ENCODE measurements at places on chromosomes 5 and 9.
A peak's percentile ranks its signal among the peaks of the same experiment; 100 is the strongest.

- no peak for DNase-seq
Measured at GRCh38 chr9:72583370-72583769, 62.0 kb downstream of the TMC1 start.

DNA sequence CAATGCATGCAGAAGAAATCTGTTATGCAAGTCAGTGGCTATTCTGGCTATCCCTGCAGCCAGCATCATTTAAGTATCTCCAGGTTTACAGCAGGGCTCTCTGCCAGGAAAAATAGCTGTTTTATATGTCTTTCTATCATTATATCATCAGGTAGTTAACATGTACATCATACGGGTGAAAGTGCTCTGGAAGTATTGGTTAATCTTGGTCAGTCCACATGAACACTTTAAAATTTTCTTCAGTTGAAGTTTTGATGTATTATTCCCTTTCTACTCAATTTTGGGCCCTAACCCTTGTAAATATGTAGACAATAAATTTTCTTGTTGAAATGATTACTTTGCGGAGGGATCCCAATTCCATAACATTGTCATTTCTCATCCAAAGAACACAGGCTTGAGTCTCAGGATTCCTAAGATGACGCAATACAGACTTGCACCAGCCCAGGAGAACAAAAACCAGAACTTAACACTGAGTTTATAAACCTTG, 67.5 kb downstream of the SEMA6A start:
- no peak for DNase-seq

DNA sequence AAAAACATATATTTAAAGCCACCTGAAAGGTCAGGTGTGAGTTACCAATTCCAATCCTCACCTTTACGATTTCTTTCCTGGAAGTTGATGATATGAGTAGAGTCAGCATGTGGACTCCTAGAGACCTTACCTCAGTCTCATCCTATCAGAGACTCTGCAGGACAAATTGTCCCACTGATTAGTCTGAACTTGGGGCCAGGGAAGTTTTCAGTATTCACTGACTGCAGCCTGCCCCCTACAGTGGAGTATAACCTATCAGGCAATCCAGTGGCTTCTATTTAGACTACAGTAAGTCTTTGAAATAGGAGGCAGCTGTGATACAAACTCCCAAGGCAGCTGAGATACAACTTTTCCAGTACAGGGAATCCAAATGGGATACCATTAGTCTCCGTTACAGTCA, 449.4 kb upstream of the CDH10 start:
- no peak for DNase-seq

DNA sequence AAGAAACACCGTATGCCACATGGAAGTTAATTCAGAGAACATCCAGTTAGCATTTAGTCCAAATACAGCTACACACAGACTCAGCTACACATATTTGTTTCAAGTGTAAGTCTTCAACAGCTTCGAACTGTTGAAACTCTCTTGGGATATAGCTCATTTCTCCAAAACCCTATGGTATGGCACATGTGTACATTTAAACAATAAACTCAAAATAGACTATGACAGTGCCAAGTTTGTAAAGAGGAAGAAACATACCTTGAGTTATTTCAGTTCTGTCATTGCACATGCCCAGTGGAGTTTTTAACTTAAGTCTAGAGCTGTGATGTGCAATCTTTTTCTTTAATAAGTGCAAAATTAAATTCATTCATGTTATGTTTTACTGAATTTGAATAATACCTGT, 155.1 kb upstream of the RAI14 start:
- no peak for DNase-seq

- no peak for DNase-seq
Measured at GRCh38 chr5:112154940-112155686, 264.0 kb downstream of the EPB41L4A start.

DNA sequence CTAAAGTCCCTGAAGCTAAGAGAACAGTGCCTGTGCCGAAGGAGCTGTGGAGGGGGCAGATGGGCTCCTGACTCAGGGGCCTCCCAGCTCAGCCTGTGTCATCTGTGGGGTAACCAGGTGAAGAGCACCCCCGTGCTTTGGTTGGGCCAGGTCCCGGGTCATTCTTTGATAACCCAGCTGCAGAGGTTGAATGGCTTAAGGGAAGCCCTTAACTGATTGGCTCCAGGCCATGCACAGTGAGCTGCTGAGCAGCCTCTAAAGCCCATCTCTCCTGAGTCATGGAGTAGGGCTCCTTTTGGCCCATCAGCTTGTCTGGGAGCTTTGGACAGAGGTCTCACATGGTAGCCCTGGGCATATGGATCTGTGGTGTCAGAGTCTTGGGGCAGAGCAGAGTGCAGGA, 28.7 kb downstream of the COL27A1 start:
- no peak for DNase-seq

GRCh38 chr9:111287127-111287526, 42.9 kb downstream of the OR2K2 start:
- DNase-seq = no peak

DNA sequence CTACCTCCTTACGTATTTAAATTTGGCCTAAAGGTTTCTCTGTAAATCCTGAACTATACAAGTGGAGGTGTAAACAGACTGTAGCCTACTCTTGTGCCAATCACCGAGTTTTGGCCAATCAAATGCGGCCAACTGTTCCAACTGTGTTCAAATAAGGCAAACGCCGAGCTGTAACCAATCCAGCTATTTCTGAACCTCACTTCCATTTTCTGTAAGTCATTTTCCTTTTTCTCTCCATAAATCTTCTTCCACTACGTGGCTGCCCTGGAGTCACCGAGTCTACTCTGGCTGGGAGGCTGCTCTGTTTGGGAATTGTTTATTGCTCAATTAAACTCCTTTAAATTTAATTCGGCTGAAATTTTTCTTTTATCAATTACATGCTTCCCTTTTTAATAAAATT, 58.4 kb downstream of the S1PR3 start:
- no peak for DNase-seq

DNA sequence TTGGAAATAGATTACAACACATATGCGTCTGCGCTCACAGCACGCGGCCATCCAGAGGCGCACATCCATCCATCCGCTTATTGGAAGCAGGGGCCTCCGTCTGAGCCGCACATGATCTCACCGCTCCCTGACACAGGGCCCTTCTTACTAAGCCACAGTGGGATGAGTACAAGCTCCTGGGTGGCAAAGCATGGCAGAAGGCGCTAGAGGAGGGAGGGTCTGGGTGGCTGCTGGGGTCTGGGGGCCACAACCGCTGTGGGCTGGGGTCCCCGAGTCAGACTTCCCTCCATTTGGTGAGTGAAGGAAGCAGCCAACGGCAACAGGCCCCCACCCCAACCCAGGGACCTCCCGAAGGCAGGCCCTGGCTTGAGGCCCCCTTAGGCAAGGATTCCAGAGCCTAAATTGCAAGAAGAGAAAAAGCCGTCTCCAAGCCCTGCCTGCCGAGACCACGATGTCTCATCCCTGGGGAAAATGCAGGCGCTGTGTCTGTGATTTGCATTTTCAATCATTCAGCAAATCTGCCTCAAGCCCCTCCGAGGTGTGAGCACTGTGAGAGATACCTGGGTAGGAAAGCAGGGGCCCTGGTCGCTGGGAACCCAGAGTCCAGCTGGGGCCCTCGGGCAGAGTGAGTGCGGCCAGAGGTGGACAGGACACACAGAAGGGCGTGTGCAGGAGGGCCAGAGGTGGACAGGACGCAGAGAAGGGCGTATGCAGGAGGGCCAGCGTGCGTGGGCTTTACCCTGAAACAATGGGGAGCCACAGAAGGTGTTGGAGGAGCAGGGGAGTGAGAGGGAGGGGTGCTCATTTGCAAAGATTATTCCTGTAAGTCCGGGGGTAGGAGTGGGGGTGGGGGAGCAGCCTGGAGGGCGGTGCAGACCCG, 135.7 kb downstream of the OLFM1 start:
- no peak for DNase-seq

DNA sequence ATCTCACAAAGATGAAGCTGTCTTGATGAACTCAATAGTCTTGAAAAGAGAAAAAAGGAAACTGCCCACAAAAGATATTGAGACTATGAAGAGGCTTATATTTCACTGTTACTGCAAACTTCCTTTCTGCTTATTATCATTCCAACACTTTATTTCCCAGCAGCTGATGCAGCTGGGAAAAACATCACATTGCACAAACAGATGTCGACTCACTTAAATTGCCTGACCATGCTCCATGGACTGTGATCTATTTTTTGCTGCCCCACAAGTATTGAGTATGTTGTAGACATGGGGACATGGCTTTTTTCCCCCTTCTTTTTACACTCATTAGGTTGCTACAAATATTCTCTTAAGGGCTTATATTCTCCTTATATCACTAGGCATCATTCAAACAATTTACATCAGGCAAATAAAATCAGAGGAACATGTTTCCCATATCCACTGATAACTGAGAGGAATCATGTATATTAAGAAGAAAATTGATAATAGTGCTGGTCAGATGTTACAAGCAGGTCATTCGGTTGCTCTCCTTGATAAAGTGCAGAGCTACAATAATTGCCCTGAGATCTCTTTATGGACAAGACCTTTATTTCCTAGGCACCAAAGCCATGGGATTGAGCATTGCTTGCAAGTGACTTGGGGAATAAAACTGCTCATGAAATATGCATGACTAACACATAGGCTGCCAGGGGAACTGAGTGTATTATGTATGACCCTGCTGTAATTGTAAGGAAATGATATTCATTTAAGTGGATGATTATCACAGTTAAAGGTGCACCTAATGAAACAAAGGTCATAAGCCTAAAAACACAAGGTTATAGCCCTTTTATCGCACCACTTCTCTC, 509.9 kb downstream of the ZNF608 start:
- DNase-seq = no peak

- no peak for DNase-seq
Measured at GRCh38 chr9:125850106-125850632, 103.0 kb downstream of the PBX3 start.

GRCh38 chr9:114947058-114947457, 16.7 kb upstream of the TNFSF8 start:
- no peak for DNase-seq

- DNase-seq = no peak
Measured at GRCh38 chr9:124623966-124624734, 117.0 kb upstream of the NR5A1 start.

- DNase-seq = peak; percentile 79
Measured at GRCh38 chr5:137220523-137220927, 278.6 kb downstream of the SPOCK1 start.

- DNase-seq = peak; percentile 75
Measured at GRCh38 chr5:173268750-173269432, 33.9 kb upstream of the NKX2-5 start.

DNA sequence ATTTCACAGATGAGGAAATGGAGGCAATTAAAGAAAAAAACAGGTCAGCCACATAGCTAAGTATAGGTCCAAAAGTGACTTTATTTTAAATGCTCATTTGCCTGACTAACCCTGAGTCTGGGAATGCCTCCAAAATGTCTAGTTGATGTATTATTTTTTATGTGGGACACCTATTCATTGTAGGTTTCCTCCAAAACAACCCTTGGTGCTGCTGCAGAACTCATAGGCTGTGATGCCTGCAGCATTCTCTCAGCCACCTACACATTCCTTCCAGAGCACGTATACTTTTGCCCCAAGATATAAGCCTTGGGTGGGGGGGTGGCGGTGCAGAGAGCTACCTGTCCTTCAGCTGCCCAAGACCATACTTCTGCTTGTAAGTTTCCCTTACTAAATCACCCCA, 77.4 kb downstream of the MSX2 start:
- DNase-seq = no peak

- DNase-seq = no peak
Measured at GRCh38 chr5:31214229-31214628, 20.7 kb downstream of the CDH6 start.

DNA sequence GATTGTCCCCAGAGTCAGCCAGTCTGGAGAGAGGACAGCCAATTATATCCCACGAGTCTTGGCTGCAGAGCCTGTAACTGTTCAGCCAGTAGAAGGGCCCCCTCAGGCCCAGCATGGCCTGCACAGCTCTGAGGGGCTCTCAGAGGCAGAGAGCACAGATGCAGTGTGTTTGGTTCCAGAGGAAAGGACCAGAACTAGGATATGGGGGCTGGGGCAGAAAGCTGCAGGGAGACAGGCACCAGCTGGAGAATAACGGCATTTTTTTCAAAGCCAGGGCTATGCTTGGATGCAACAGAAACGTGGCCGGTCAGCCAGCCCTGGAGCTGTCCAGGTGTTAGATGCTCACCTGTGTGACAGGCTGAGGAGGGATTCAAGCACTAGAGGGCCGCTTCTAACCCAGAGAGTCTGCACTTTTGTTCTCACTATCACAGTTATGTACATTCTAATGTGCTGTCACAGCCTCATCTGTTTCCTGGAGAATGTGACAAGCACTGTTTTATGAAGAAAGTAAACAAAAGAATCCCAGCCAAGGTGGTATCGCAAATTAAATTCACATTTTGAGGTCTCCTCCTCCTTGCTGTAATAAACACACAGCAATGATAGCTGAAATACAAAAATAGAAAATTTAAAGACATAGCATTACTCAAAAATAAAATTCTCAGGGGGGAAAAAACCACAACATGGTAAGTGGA, 96.5 kb downstream of the GABBR2 start:
- no peak for DNase-seq

DNA sequence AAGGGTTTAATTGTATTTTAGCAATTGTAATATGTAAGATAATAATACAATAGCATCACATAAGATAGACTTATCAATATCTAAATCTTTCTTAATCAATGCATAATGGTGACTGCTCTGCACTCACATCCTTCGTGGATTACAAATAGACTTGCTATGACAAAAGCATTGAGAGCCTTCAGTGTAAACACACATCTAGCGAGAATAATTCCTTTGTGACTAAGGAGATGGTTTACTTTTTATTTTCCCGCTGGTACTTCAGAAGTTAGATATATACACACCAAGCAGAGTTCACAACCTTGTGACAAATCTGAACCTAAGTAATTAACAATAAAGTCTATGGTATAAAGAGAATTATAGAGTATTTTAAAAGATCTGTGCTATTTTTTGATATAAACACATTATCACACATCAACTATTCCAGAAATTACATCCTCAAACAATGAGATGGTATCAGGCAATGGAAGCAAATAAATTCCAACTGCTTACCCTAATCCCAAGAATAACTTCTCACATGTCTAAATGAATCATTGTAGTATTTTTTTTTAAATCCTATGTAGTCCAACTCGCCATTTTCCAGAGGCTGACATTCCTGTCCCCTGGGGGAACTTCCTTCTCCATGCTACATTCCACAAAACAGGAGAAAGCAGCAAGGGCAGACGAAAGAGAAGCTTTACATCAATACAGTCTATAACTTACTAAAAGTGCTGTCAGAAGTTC, 51.2 kb downstream of the MAPKAP1 start:
- DNase-seq = no peak

GRCh38 chr5:34928267-34928666, 1.1 kb upstream of the DNAJC21 start:
- DNase-seq = no peak

DNA sequence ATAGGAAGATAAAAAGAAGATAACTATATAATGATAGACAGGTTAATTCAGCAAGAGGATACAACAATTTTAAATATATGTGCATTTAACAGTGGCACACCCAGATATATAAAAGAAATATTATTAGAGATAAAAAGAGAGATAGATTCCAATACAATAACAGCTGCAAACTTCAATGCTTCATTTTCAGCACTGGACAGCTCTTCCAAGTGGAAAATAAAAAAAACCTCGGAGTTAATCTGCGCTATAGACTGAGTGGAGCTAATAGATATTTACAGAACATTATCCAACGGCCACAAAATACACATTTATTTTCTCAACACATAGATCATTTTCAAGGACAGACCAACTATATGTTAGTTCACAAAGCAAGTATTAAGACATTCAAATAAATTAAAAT, 1229.5 kb upstream of the CDH6 start:
- DNase-seq = no peak
